ENCODE measurements at places on chromosomes 1 and 21.

DNA sequence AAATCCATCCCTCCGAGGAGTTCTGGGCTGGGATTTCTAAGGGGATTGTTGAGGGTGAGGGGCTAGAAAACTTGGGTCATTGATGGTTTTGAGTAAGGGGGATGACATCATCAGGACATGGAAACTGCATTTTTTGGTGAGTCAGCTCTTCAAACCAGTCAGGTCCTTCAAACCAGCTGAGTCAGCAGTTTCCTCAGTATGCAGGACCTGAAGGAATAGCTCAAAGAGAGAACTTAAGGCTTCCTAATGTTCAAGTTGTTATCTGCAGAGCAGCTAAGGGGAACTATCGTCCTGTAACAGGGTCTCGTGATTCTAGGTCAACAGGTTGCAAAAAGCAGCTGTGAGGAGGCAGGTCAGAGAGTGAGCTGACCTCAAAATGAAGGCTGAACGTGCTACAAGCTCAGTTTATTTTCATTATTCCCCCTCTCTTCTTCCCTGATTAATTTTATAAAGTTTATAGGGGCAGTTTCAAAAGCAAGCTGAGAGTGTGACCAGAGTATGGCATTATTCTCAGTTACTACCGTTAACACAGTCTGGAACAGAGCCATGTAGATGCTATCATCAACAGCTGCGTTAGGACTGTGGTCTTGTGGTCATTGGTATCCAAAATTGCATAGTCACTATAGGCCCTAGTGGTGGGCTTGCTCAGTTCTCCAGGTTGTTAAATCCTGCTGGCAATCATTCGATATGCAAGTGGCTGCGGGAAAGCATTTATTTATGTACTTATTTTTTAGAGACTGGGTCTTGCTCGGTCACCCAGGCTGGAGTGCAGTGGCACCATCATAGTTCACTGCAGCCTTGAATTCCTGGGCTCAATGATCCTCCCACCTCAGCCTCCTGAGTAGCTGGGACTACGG is 10.7 kb upstream of the SDC3 start:
- H3K36me3 ChIP-seq: no peaks in the 10 kb centered on the region
- no peak for DNase-seq
- H3K4me3 ChIP-seq: no peak overlapping the region
- H3K27me3 ChIP-seq: no peaks in the 10 kb centered on the region
- H3K4me1 ChIP-seq: no peaks in the 10 kb centered on the region
- no peak overlapping the region for H3K27ac ChIP-seq

DNA sequence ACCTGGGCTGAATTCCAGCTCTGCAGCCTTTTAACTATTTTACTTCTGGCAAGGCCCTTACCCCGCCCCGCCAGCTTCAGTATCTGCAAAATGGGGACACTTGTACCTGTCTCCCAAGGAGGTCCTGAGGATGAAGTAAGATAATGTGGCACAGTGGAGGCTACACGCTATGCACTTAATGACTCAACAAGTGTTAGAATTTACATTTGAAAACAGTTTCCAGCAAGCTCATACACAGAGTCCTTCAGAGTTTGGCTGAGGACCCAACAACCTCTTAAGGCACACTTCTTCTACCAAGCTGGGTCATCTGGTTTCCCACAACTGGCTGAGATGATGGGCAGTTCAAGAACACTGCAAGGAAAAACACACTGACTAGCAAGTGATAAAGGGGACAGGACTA is 30.2 kb upstream of the SLC22A15 start:
- H3K4me3 ChIP-seq: no peak overlapping the region
- DNase-seq: no peak
- no peak overlapping the region for H3K27ac ChIP-seq
- H3K36me3 ChIP-seq: no peaks in the 10 kb centered on the region

DNA sequence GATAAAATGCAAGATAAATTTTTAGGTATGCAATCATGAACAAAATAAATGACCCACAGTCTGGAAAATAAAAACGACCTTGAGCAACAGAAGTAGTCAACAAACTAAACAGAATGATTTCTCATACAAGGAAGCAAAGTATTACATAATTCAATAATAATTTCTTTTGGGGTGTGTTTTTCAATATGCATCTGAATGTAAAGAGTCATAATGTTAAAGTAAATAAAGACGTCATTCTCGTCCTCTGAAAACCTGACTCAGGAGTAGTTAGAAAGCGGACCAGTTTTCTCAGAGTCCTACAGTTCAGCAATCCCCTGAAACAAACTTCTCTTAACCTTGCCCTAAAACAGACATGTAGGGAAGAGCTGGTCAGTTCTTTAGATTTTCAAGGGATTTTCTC is 18.6 kb downstream of the CDC42BPA start:
- no peaks in the 10 kb centered on the region for H3K27me3 ChIP-seq
- peaks cover 24% of the 10 kb centered on the region for H3K4me1 ChIP-seq
- no peaks in the 10 kb centered on the region for H3K36me3 ChIP-seq
- DNase-seq: no peak
- H3K27ac ChIP-seq: peak overlapping the region; percentile 51
- no peak overlapping the region for H3K4me3 ChIP-seq

DNA sequence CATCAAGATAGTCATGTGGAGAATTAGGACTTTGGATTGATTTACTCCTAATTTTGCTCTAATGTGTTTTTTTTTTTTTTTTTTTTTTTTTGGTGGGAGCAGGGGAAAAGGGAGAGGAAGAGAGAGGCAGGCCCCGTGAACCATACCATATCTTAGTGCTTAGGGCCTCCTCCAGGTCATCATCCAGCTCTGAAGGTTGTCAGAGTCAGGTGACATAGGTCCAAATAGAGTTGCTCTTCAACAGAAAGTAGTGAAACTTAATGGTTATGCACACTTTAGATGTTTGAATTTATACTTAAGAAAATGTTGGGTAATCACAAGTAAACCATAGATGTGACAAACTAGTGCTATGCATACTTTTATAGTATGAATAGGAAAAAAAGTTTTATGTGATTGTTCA is 32.2 kb downstream of the CXADR start:
- H3K4me1 ChIP-seq: peaks cover 35% of the 10 kb centered on the region
- H3K36me3 ChIP-seq: peaks cover 1% of the 10 kb centered on the region
- H3K4me3 ChIP-seq: no peak overlapping the region
- no peaks in the 10 kb centered on the region for H3K27me3 ChIP-seq

- no peak overlapping the region for H3K4me3 ChIP-seq
- H3K4me1 ChIP-seq: peaks cover 20% of the 10 kb centered on the region
- H3K36me3 ChIP-seq: no peaks in the 10 kb centered on the region
Measured at GRCh38 chr21:41142051-41142795, 25.7 kb upstream of the BACE2 start.

- peaks cover 10% of the 10 kb centered on the region for H3K4me1 ChIP-seq
- no peaks in the 10 kb centered on the region for H3K27me3 ChIP-seq
- H3K4me3 ChIP-seq: no peak overlapping the region
- no peak overlapping the region for H3K27ac ChIP-seq
Measured at GRCh38 chr1:41414716-41415306, 53.6 kb downstream of the FOXO6 start.

GRCh38 chr1:30641572-30642353 is 81.6 kb downstream of the MATN1 start:
- no peaks in the 10 kb centered on the region for H3K36me3 ChIP-seq
- peaks cover 8% of the 10 kb centered on the region for H3K4me1 ChIP-seq
- no peaks in the 10 kb centered on the region for H3K27me3 ChIP-seq
- DNase-seq: no peak
- no peak overlapping the region for H3K4me3 ChIP-seq

All from body of pancreas (tissue), 4 donors.